ENCODE measurements at places on chromosomes 11 and 22.
A peak's percentile ranks its signal among the peaks of the same experiment; 100 is the strongest.

DNA sequence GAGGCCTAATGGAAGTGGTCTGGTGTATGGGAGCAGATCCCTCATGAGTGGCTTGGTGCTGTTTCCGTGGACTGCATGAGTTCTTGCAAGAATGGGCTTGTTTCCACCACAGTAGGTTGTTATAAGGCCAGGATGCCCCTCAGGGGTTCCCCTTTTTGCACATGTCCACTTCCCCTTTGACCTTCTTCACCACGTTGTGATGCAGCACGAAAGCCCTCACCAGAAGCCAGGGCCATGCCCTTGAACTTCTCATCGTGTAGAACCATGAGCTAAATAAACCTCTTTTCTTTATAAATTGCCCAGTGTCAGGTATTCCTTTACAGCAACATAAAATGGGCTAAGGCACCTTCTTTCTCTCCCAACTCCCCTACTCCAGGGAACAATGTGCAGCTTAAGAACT is 2.8 kb upstream of the NARS2 start:
- DNase-seq, result no peak

GRCh38 chr22:36055376-36056295 is 27.0 kb upstream of the RBFOX2 start:
- no peak for DNase-seq

DNA sequence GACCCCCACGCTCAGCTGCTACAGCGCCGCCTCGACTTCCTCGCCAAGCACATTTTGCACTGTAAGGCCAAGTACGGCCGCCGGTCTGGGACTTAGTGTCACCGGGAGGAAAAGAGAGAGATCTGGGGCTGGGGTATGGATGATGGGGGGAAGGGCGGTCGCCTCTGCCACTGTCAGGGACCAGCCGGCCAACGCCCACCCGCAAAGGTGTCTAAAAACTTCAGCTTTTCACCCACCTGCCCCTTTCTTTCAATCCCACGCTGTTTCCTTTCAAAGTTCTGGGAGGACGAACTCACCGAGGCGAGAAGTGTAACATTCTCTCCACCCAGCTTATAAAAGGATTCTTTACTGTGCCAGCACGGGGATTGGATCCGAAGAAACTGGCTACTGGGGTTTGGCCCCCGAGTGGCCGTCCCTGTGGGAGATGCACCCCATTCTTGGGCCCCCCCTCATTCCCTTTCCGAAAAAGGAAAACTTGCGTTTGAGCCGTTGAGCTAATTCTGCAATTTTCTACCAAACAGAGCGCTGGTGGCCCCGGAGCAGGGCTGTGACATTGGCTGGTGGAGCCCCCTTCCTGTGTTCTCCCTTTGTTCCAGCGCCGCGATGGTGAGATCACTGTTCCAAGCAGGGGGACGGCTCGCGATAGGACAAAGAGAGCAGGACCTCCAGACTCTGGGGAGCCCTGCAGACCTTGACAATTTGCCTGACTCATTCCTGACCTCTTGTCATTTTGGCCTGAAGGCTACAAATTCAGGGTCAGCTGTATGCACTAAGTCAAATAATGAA is 1.8 kb downstream of the FJX1 start:
- peak; percentile 35 for DNase-seq

DNA sequence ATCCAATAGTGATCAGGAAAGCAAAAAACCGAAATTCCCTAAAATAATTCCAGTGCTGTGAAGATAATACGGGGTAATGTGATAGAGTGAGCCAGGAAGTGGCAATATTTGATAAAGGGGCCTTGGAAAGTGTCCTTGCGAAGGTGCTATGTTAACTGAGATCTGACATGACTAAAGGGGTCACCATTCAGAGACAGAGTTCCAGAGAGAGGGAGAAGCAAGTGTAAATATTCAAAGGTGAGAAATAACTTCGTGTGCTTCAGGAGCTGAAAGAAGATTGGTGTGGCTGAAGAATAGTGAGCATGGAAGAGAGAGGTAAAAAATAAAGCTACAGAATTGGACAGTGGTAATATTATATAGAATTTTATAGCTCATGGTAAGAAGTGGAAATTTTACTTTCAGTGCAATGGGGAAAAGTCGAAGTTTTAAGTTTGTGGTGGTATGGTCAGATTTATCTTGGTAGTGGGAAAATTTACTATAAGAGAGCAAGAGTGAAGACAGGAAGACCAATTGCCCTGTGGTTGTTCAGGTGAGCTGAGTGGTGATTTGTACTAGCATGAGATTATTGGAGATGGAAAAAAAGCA is 164.5 kb downstream of the JRKL start:
- DNase-seq, result no peak

DNA sequence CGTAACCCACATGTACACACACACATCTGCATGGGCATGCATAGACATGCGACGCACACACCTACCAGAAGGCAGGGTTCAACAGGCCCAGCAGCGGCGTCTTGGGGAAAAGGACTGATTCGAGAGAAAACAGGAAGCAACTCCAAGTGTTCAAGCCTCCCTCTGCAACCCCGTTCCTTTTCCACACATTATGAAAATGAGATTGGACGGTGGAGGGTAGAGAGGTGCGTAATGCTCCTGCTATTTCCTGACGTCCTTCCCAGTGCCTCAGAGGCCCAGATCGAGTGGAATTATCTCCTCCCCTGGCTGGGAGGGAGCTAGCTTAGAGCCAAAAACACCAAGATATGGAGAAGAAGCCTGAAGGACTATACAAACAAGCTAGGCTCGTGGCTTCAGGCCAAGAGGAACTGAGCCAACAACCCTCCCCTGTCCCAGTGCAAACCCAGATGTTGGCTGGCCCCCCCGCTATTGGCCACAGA is 289.2 kb downstream of the MN1 start:
- DNase-seq, result no peak

- DNase-seq, result no peak
Observed at GRCh38 chr11:46378296-46378695, 3.2 kb upstream of the MDK start.

- no peak for DNase-seq
Observed at GRCh38 chr11:15969281-15969680, 387.1 kb downstream of the SOX6 start.

GRCh38 chr11:102244681-102245409 is 72.4 kb upstream of the BIRC3 start:
- DNase-seq, result no peak

GRCh38 chr22:40429481-40429880 is 59.1 kb downstream of the SGSM3 start:
- no peak for DNase-seq

GRCh38 chr22:37051391-37052385 is at the start of gene KCTD17:
KCTD17 (plus strand) TSS chr22:37051742; CDS start chr22:37051761, 19 bp downstream.
- no peak for DNase-seq

DNA sequence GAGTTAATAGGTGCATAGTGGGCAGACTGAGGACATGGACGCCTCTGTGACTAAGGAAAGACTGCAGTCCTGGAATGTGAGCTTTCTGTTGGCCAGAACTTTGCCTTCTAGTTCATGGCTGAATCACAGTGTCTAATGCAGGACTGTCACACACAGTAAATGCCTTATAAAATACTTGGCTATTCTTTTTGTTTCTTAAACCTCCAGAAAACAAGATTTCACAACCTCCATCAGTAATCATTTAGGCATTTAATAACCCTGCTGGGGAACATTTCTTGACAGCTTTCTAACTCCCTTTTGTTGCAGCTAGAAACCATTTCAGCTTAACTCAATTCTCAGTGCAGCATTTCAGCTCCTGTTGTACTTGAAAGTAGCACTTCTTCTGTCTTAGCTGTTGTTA is 335.8 kb upstream of the DDI1 start:
- no peak for DNase-seq

DNA sequence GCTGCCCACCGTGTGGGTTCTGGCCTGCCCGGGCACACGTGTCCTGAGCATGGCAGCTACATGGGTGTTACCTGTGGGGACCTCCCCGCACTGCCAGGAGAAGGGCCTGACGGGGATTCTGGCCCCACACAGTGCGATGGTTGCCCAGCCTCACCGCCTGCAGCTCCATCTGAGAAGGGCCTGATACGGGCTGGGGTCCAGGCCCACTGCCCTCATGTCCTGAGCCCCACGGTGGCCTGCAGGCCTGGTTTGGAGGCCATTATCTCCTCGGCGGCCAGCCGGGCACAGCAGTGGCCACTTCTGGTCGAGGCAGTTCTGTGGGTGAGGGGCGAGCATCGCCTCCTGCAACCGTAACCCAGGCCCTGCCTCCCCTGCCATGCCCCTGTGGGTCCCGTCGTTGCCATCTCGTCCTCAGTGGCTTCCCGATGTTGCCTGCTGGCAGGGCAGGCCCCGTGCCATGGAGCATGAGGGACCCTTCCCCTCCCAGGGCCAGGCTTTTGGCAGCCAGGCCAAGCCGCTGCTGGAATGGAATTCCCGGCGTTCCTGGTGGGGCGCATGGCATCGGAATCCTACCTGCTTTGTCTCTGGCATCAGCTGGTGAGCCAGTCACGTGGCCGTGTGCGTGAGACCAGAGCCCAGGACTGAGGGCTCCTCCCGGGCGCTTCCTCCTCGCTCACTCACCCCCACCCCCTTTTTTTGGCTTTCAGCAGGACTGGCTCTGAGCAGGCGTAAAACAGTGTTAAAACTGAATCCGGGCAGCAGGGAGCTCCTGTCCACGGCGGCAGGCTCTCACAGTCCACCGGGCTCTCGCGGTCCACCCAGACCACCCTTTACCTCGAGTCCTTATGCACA is 71.9 kb upstream of the PPARA start:
- DNase-seq, result no peak

GRCh38 chr11:69492201-69492991 is 10.9 kb downstream of the LINC01488 start:
- DNase-seq, result no peak

GRCh38 chr22:42313804-42314581 is 43.5 kb upstream of the TCF20 start:
- peak; percentile 81 for DNase-seq

- no peak for DNase-seq
Observed at GRCh38 chr22:45235851-45236342, 4.8 kb downstream of the KIAA0930 start.

DNA sequence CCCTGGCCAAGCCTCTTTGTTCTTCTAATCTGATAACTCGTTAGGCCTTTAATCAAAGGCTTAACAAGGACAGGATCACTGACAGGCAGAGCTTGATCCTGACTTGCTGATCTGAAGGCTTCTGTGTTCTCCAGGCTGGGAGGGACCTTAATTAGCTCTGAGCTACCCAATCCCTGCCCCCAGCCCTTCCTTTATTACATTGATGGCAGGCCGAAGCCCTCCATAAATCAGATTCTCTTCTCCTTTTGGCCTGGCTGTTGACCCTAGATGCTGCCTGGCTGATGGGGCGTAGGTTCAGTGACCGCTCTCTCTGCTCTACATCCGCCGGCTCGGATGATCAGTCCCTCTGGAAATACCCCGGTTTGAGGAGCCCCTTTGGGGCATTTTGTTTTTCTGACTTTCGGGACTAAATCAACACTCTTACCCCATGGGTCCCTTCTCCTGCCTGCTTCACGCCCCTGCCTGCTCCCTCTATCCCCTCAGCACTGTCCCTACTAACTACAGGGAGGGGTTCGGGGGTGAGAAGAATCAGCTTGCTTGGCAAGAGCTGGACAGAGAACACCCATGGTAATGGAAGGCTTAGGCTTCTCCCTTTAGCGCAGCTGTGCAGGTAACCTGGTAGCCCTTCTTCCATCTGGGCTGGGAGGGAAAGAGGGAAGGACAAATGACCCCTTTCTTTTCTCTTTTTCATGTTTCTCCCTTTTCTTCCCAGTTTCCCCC is 10.0 kb upstream of the RRM1 start:
- DNase-seq, result no peak

GRCh38 chr11:78338138-78338537 is 79.5 kb downstream of the GAB2 start:
- DNase-seq, result no peak

DNA sequence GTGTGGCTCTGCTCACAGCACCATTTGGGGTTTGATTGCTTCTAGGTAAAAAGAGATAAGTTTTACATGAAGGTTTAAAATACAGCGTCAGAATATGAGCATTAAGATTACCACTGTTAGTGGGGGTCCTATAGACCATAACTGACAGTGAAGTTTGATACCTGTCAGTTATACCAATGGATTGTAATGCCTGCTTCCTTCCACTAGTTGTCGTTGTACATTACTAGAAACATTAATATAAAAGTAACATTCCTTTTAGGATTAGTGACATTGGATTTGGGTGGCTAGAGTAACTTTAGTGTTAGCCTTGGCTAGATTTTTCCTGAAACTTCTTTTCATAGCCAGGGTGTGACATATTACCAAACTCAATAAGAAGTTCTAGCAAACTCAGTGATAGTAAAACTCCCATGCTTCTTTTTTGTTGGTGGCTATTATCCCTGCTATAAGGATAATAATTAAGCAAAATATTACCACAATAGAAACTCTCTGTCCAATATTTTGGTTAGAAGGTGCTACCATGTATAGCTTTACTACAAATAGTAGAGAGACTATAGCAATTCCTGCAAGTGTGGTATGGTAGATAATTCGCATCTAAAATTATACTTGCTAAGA is 57.1 kb downstream of the FAM181B start:
- no peak for DNase-seq

GRCh38 chr11:3837793-3838192 is 3.0 kb downstream of the RHOG start:
- DNase-seq, result no peak

- DNase-seq, result no peak
Observed at GRCh38 chr22:46352691-46353386, 17.3 kb downstream of the TRMU start.

DNA sequence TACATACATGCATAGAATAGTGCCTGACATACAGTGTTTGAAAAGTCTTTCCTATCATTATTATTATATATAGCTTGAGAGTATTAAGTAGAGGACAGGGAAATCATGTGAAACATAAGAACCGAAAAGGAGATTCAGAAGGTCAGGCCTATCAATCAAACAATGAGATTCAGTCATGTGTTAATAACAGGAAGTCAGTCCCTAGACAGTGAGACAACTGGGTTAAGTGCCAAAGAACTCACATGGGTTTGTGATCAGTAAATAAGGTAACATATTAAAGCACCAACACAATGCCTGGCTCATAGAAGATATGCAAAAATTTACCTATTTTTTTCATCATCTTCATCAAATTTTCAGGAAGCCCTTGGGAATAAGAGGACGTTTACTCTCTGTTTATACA is 174.3 kb upstream of the FAT3 start:
- DNase-seq, result no peak

DNA sequence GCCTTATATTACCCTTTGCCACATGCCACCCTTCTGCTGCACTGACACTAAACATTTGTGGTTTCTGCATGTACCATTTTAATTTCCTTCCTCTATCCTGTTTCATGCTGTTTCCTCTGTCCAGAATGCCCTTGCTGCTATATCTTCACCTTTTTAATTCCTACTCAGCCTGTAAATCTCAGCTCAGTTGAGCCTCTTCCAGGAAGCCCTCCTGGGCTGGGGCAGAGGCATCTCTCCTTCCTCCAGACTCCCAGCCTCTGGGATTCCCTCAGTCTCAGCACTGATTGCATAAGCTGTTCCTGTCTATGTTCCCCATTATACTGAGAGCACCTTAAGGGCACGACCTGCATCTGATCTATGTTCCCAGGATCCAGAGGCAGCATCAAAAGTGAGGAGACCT is 98.7 kb downstream of the RNF169 start:
- no peak for DNase-seq

GRCh38 chr11:119006656-119007055 is 8.7 kb downstream of the CENATAC start:
- DNase-seq, result no peak
